ENCODE measurements at places on chromosomes 6 and 20.
A peak's percentile ranks its signal among the peaks of the same experiment; 100 is the strongest.

- no peak for DNase-seq
Measured at GRCh38 chr6:6234963-6235362, 85.5 kb downstream of the F13A1 start.

DNA sequence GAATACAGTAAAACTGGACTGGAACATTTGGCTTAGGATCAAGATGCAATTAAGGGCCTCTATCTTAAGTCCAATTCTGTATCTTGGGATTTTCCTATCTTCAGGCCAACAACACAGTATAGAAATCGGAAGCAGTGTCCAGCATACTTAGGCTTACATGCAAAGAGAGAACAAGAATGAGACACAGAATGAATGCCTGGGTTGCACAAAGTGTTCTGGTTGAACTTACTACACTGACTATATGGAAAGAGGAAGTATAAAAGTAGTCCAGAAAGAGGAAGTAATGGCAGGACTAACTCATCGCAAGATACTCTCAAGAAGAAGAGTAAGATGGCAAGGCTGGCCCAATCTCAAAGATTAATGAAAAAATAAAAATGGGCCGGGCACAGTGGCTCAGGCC, 87.6 kb downstream of the BTBD9 start:
- no peak for DNase-seq

- DNase-seq = peak; percentile 85
Measured at GRCh38 chr6:31945507-31946369, at the start of gene CFB. Gene CFB (plus strand): TSS chr6:31946095. CDS start chr6:31946222, 127 bp downstream.

DNA sequence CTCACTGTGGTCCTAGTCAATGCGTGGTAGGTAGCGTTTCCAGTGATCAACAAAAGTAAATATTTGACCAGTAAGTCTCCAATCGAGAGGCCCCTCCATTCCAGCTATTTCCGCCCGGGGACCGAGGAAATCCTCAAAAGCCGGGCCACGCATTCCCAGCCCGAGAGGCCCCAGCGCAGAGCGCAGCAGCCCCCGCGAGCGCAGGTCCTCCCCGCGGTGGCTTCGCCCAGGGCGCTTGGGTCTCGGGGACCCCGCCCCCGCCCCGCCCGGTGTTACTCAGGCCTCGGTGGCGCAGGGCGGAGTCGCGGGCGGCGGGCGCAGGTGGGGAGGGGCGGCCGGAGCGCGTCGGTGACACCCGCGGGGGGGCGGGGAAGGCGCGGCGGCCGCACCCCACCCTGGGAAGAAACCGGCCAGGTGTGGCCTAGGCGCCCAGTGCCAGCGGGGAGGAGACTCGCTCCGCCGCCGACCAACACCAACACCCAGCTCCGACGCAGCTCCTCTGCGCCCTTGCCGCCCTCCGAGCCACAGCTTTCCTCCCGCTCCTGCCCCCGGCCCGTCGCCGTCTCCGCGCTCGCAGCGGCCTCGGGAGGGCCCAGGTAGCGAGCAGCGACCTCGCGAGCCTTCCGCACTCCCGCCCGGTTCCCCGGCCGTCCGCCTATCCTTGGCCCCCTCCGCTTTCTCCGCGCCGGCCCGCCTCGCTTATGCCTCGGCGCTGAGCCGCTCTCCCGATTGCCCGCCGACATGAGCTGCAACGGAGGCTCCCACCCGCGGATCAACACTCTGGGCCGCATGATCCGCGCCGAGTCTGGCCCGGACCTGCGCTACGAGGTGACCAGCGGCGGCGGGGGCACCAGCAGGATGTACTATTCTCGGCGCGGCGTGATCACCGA, at the start of gene DSP:
TSS of gene DSP (plus strand) at position 497 of the 890 bp plus-strand sequence. CDS start at position 742, 245 bp downstream.
- DNase-seq = peak; percentile 79

GRCh38 chr20:62359491-62360121, 7.5 kb downstream of the LAMA5 start:
- peak; percentile 73 for DNase-seq

GRCh38 chr20:33883164-33883563, 72.0 kb downstream of the CHMP4B start:
- DNase-seq = no peak

- DNase-seq = no peak
Measured at GRCh38 chr6:11185204-11185842, 47.1 kb downstream of the NEDD9 start.

DNA sequence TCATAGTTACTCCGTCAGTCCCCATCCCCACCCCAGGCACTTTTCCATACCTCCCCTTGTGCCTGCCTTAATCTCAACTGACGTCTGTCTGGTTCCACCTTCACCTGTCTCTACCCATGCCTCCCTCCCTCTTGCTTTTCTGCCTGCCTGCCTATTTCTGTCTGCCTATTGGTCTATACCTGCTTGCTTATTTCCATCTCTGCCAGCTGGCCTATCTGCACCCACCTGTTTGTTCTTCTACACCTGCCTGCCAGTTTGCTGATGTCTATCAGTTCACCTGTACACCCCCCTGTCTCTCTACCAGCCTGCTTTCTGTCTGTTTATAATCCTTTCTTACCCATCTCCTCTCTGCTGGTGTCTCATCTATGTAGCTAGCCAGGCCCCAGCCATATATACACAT, 87.5 kb downstream of the RALGAPA2 start:
- DNase-seq = no peak

GRCh38 chr20:1122388-1123315, 4.2 kb downstream of the PSMF1 start:
- DNase-seq = no peak

DNA sequence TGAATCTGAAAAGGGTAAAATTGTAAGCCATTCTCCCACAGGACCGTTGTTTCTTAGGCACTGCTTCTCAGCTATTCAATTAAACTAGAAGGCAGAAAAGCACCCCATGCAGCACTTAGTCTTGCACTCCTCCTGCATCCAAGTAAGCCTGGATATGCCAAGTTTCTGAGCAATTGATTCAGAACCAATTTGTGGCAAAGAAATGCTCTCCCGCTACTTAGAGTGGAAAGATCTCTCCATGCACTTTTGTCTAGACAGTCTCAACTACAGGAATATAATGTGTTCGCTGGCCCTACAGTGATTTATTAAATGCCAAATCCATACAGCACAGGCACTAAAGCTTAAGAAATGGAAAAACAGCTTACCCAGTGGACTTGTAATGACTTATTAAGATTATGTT, 338.5 kb downstream of the HACE1 start:
- no peak for DNase-seq

- no peak for DNase-seq
Measured at GRCh38 chr6:131754715-131755567, 44.1 kb upstream of the CTAGE9 start.

- no peak for DNase-seq
Measured at GRCh38 chr6:91786474-91787184, 1199.8 kb upstream of the MAP3K7 start.

DNA sequence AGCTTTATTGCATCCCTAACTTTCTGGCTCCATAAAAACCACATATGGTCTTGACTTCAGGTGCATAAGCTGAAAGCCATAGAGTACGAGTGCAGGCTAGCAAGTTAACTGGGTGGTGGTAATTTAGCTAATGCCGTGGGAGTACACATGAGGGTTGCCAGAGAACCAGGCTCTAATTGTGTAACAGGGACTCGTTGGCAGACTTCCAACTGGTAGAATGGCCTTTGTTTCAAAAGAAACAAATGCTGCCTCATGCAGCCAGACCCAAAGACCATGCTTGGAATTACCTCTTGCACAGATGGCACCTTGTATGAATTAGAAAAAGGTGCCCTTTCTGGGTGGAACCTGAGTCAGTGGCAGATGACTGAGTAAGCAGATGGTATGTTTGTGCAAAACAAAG, 73.2 kb downstream of the LY86 start:
- DNase-seq = peak; percentile 26

DNA sequence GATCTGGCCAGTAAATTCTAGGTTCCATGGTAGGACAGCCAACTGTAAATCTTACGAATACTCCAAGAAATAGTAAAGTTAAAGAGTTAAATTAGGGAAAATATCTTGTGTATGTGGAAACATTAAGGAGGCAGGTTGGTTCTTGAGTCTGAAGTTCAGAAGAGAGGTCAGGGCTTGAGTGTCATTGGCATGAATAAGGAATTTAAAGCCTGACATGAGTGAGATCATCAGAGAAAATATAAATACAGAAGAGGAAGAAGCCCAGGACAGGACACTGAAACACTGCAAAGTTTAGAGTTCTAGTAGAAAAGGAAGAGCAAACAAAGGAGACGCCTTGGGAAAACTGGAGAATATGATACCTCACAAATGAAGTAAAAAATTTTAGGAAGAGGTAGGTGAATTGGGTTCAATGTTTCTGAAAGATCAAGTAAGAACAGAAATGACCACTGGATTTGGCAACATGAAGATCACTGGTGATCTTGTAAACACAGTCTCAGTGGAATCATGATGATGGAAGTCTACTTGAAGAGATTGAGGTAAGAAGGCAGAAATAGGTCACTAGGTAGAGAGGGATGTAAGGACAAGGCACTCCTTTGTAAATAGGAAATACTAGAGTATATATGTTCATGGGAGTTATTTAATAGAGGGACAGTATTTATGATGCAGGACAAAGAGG, 41.6 kb upstream of the SYNCRIP start:
- no peak for DNase-seq

DNA sequence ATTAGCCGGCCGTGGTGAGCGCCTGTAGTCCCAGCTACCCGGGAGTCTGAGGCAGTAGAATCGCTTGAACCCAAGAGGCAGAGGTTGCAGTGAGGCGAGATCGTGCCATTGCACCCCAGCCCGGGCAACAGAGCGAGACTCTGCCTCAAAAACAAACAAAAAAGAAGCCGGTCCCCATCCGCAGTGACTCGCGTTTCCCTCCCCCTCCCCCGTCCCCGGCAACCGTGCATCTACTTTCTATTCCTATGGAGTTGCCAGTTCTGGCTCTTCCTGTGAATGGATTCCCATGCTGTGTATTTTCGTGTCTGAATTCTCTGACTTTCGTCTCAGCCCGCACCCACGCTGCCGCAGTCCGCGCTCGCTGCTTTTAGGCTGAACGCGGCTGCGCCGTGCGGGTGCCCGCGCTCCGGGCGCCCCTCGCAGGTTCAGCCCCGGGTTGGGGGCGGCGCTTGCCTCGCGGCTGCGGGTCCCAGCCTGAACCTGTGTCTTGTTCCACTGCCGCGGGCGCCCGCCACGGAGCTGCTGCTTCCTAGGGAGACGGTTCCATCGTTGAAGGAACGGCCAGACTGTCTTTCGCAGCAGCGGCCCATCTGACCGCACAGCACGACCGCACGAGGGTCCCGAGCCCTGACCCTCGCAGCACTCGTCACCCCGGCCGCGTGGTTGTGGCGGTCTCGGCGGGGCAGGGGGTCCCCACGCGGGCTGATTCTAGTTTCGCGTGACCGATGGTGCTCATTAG, 1.1 kb upstream of the MRGBP start:
- peak; percentile 74 for DNase-seq

DNA sequence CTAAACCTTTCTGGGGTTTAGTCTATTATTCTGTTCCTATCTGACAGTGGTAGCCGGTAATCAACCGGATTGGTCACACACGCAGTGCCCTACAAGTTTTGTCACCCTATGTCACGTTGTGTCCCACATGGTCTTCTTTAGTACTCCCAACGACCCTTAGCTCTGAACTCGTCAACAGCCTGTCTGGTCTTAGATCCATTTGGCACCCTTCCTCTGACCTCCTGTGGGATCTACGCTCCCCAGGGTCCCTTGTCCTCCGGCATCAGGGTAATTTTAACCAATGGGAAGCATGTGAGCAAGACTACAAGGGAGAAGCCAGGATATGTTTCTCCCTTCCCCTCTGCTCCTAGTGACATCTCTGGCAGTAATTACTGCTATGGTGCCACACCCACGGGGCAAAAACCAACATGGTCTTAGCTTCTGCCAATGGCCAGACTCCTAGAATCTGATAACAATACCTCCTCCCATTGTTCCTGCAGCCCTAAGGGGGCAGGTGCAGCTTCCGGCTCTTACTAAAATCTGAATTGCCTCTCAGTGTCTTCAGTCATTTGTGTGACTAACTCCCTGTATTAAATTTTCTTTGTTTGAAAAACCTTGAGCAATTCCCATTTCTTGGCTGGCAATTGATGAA, 56.6 kb downstream of the MAFB start:
- DNase-seq = no peak

- DNase-seq = no peak
Measured at GRCh38 chr6:6634735-6635075, 46.2 kb downstream of the LY86 start.

DNA sequence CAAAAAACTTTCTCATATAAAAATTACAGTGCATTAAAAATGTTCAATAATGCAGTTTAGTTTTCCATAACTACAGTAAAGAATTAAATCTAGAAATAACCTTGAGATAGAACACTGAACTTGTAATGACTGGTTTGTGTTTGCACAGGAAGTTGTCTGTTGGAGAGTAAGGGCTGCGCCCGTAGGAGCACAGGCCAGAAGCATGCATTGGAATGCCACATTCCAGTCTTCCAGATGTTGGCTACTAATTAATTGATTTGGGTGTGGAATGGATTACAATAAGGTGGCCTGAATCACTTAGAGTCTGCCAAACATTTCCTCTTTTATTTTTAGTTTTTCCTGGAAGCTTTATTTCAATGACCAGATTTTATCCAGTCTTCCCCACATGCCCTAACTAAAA, 582.6 kb upstream of the MMS22L start:
- peak; percentile 8 for DNase-seq

DNA sequence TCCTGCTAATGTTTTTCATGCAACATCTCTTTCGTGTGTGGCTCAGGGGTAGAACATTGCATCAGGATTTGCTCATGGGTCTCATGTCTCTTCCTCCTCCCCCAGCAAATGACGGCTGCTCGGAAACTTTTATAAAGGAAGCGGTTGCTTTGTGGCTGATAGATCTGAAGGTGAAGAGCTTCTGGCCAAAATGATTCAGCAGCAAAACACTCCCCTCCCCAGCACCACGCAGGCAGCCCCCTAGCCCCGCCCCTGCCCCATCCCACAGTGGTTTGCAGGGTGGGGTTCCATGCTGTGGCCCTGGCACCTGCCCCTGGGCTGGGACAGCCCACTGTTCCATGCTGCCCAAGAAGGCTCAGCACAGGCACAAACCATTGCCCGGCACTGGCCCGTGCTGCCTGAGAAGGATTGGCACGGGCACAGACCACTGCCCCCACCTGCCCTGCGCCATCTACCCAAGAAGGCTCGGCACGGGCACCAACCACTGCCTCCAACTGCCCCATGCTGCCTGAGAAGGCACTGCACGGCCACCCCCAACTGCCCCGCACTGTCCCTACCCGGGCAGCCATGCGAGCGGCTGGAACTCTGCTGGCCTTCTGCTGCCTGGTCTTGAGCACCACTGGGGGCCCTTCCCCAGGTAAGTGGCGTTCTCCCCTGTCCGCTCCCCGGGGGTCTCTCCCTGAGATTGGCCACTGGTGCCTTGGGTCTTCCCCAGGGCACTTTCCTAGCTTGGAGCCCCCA, at the start of gene CST7:
TSS of gene CST7 (plus strand) at position 331 of the 741 bp plus-strand sequence. CDS start at position 568, 237 bp downstream.
- DNase-seq = no peak

- DNase-seq = no peak
Measured at GRCh38 chr20:50436052-50436656, 74.0 kb upstream of the PTPN1 start.

GRCh38 chr6:135105710-135106109, 51.1 kb upstream of the HBS1L start:
- no peak for DNase-seq

GRCh38 chr20:2688041-2688591, 4.5 kb upstream of the EBF4 start:
- no peak for DNase-seq

GRCh38 chr6:56430629-56431600, 183.5 kb upstream of the COL21A1 start:
- no peak for DNase-seq

GRCh38 chr6:25054469-25054868, 118.7 kb upstream of the RIPOR2 start:
- peak; percentile 29 for DNase-seq

GRCh38 chr20:16710781-16711180, 19.0 kb upstream of the SNRPB2 start:
- no peak for DNase-seq
